ENCODE measurements at places on chromosomes 7 and 10.

- DNase-seq: no peak
Measured at GRCh38 chr10:62718585-62718984, 85.9 kb upstream of the ADO start.

DNA sequence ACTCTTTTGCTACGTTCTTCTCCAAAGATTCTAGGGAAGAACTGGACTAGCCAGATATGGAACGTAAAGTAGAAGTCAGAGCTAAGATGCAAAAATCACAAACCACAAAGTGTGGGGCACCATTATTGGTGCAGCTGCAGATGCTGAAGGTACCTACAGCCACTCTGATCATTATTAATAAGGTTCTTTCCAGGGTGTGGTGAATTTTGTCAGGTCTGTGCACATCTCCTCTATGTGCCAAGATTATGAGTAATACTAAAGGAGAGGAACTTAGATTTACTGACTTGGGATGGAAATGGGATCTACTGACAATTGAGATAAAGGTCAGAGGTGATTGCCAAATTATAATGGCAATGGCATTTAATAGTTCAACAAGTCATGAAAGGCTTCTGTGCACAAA lies 148.2 kb downstream of the RAPGEF5 start:
- no peak for DNase-seq

DNA sequence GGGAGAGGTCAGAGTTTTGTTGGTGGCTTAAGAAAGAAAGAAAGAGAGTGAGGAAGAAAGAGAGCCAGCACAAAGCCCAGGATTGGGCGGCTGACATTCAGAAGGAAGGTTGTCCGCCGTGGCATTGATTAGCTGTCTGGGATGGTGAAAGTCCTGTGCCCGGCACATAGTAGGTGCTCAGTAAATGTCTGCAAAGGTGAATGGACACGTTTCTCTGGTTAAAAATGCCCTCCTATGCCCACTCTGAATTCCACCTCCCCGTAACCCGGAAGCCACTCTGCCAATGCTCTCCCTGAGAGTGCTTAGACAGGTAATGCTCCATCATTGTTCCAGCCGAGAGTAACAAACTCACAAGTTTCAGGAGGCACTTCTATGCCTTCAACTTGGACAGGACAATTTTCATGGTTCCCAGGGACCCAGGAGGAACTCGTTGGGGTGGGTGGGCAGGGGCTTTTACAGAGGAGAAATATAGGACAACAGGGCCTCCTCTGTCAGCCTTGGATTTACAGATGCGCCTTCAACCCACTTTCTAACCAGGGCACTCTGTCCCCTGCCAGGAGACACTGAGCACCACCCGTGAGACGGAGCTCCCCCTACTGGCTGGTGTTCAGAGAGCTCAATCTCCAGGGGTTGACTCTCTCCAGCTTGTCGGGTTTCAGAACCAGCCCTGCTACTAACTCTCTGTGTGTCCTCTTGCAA lies 411.5 kb upstream of the ZMIZ1 start:
- DNase-seq: peak; percentile 7

DNA sequence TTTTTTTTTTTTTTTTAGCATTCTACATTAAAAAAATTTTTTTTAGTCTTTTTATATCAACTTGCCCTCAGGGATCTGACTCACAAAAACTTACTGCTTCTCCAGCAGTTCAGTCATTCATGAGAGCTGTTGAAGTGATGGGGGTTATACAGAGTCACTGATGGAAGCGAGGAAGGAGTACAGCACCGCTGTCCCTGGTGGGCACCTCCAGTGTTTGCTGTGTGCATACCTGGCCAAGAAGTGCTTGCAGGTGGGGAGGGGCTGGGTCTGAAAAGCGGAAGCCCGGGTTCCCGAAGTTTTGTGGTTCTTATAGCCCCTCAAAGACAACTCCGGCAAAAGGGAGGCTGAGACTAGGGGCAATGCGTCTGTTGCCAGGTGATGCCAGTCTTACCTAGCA lies 46.2 kb downstream of the MINDY4 start:
- peak; percentile 74 for DNase-seq

DNA sequence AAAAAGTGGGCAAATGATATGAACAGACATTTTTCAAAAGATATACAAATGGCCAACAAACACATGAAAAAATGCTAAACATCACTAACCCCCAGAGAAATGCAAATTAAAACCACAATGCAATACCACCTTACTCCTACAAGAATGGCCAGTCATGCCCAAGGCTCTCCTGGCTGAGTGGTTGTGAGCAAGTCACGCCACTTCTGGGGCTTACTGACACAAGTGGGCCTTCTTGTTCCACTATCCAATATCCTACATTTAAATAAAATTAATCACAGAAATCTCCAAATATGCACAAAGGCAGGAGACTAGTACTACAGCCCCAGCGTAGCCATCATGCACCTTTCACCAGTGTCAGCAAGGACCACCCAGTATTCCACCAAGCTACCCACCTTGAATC lies 181.9 kb downstream of the TNS3 start:
- no peak for DNase-seq

DNA sequence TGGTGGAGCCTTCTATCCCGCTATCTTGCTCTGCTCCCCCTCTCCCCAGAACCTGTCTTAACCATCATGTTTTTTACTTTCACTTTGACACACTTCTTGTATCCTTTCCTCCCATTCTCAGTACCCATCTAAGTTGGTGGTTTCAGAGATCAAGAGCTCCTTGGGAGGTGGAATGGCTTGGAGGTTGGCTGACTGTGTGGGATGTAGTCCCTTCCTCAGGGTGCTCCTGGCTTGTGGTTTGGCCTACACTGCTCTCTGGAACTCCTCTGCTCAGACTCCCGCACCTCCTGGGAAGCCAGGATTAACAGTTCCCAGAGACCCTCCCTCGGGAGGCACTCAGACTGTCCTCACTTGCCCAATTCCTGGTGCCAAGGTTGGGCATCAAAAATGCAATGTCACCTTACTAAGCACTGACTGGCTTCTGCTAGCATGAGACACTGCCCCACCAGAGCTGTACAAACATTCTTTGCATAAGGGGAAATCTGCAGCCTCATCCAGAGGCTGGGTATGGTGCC lies 93.1 kb upstream of the NAMPT start:
- no peak for DNase-seq

DNA sequence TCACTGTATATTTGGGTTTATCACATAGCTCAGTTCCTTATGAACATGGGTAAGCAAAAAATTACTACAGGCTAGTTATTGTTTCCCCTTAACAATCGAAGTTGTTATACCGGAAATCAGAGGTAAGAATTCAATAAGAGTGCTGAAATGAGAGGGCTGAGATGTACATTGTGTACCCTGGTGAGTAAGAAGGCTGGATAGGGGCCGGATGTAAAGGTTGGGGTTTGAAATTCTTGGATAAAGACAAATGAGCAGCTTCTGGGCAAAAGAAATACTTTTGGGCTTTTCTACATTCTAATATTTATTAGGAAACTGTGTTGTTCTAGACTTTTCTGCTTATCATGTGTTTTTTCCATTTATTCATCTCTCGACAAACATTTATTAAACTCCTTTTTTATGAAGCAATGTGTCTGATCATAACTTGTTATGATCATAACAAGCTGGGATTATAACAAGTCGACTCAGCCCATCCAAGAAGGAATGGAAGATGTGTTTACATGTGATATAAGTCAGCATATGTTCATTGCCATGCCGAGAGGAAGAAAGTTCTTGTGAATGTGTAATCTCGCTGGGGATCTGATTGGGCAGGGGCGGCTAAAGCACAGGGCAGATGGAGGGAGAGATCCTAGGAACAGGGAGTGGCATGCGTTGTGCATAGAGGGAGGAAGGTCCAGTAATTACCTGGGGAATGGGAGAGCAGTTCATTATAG lies 155.3 kb downstream of the PLXDC2 start:
- DNase-seq: no peak

DNA sequence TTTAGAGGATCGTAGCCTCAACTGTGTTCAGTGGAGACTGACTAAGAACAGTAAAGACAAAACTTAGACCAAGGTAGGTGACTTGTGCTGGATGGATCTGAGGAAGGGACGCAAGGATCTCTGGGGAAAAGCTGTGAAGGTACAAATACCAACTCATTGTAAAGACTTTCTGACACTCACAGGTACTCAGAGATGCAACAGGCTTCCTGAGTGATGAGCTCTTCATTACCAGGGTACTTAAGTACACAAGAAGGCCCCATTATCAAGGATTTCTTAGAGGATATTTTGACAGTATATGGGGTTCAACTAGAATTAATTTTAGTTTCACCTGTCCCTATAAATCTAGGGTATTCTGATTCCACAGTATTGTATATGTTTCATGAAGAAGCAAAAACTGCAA lies 440.7 kb downstream of the PLXDC2 start:
- DNase-seq: no peak

DNA sequence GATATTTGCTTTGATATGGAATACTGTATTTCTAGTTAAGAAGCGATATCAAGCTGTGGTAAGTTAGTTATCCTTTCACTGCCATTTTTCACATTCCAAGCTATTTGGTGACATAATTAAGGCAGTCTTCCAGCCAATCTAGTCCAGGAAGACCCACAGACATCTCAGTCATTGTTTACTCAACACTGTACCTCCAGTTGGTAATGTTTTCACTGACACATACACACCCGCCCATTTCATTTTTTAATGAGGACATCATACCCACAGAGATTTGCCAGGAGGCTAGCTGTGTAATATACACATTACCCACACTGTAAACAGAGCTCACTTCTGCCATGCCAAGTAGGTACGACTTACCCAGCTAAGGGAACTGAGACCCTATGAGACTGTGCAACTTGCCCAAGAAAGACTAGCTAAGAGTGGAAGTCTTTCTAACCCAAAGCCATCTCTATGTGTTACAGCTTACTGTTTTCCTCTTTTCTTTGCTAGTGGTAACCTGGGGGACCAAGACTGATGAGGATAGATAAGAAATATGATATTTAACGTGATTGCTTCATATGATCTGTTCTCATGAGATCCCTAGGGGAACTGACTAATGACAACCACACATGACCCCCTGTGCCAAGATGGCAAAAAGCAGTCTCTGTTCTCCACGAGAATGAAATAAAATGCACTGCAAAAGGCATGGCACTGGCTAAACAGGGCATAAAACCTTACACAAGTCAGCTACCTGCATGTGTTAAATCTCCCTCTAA lies 179.0 kb downstream of the DGKI start:
- peak; percentile 72 for DNase-seq

DNA sequence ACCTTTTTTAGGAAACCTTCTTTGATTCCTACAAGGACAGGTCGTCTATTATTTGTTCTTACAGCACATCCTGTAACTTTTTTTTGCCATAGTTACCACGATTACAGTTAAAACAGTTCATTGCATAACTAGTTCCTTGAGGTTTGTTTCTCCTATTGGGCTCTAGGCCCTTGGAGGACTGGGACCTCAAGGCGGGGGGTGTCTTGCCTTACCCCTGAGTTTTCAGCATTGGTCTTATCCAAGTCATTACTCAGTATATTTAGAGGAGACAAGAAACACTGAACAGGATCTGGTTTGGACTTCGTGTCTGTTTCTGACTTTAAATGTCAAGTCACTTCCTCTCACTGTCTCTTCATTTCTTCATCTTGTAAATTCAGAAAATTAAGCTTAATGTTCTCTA lies 369.8 kb downstream of the SDK1 start:
- no peak for DNase-seq

DNA sequence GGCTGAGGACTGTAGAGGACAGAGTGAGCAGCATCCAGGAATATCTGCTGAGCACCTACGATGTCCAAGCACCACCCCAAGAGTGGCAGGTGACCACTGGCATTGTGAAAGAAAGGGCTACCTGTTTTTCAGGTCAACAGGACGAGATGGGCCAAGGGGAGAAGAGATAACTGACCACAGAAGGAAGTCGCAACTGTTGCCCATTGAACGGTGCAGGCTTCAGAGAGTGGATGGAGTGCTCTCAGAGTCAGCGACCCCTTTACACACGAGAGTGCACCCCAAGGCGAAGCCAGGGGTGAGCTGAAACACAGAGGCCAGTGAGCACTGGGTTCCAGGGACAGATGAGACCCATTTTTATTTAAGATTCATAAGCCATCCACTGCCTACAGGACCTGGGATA lies 42.3 kb downstream of the HIPK2 start:
- no peak for DNase-seq

- no peak for DNase-seq
Measured at GRCh38 chr7:50379082-50379481, 71.1 kb downstream of the FIGNL1 start.

GRCh38 chr10:45452743-45453452 lies 78.9 kb downstream of the ALOX5 start:
- DNase-seq: no peak

DNA sequence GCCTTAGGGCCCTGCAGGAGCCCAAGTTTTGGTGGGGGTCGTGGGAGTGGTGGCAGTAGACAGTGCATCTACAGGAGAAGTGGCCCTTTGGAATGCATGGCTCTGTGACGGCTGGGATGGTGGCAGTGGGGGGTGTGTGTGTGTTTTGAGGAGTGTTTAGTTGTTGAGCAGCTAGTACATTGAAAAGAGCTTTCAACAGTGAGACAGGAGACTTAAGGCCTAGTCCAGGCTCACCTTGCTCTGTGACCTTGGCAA lies 27.1 kb downstream of the ZNF775 start:
- no peak for DNase-seq

GRCh38 chr7:47420122-47420780 lies 161.7 kb downstream of the TNS3 start:
- no peak for DNase-seq

- no peak for DNase-seq
Measured at GRCh38 chr10:128152741-128153580, 26.7 kb upstream of the MKI67 start.

DNA sequence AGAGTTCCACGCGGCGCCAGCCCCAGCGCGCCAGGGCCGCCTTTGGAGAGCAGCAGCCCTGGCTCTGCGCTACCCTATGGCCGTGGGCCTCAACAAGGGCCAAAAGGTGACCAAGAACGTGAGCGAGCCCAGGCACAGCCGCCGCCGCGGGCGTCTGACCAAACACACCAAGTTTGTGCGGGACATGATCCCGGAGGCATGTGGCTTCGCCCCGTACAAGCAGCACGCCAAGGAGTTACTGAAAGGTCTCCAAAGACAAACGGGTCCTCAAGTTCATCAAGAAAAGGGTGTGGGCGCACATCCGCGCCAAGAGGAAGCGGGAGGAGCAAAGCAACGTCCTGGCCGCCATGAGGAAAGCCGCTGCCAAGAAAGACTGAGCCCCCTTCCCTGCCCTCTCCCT lies 144.1 kb downstream of the SRPK2 start:
- DNase-seq: no peak

GRCh38 chr7:131194070-131194865 lies 133.4 kb upstream of the MKLN1 start:
- DNase-seq: no peak

- DNase-seq: no peak
Measured at GRCh38 chr10:60870416-60870728, 73.6 kb downstream of the RHOBTB1 start.

GRCh38 chr10:7260412-7260900 lies 150.4 kb downstream of the SFMBT2 start:
- DNase-seq: no peak

Measured in amniotic stem cell (primary cell).